ENCODE measurements at places on chromosomes 12 and 14.

DNA sequence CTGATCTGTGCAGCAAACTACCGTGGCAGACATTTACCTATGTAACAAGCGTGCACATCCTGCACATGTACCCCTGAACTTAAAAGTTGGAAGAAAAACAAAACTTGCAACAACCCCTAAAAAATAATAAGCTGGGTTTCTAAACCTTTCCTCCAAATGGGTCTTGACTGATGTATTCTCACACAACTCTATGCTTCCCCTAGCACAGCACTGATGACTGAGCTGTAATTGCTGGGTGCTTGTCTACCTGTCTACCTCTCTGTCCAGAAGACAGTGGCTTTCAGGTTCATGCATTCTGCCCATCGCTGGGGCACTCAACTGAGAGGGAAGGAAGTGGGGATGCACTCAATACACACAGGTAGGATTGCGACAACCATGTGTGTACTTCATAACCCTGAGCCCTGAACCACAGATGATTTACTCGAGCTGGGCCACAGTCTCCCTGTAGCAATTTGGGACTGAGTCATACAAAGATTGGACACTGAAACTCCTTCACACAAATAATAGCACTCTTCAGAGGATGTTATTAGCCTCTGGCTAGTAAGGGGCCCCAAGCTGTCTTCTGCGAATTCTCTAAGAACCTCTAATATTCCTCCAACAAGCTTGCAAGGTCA is 44.8 kb upstream of the TMPO start:
- no peak for DNase-seq

- DNase-seq: no peak
Observed at GRCh38 chr14:36066636-36067035, 109.9 kb downstream of the PTCSC3 start.

- no peak for DNase-seq
Observed at GRCh38 chr14:81474148-81474492, 59.5 kb downstream of the SEL1L start.

GRCh38 chr14:78997811-78998210 is 827.6 kb downstream of the NRXN3 start:
- no peak for DNase-seq

Data from colonic mucosa (tissue), 4 donors.